Calu3 (cell line): ENCODE measurements at places on chromosomes 1 and 21. TPM values are rescaled to one million over a fixed set of nuclear protein-coding genes. Genes with fewer than 3 reads are reported as not detected.

DNA sequence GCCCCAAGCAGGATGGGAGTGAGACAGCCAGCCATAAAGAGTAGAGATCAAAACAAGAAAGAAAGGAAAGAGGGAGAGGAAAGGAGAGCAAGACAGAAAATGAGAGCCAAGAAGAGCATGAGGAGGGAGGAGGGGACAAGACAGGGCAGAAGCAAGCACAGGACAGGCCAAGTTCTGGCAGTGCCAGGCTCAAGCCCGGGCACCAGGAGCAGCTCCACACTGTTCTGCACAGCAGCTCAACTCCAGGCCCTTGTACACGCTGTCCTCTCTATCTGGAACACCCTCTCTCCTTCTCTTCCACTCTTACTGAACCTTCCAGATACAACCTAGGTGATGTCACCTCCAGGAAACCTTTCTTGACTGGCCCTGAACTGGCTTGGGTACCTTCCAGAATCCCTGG lies 11.7 kb downstream of the IFFO2 start:
- DNase-seq = no peak

GRCh38 chr1:61310538-61310937 lies 228.2 kb downstream of the NFIA start:
- DNase-seq = no peak

DNA sequence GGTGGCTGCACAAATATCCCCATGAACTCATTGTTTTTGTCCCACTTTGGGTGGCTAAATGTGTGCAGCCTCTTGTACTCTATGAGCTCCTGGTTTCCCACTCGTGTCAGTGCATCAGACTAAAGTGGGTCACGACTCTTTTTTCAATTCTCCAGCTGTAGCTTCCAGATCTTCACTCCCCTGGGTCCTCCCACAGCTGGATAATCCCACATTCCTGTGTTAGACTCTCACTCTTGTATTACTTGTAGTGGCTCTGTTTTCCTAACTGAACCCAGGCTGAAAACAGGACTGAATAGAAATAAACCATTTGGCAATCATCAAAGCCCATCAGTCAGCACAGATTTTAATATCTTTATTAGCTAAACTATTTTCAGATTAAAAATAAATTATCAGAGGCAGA lies 60.4 kb downstream of the UBE2U start:
- no peak for DNase-seq

- DNase-seq = no peak
Observed at GRCh38 chr21:20902998-20903397, 95.2 kb upstream of the NCAM2 start.

DNA sequence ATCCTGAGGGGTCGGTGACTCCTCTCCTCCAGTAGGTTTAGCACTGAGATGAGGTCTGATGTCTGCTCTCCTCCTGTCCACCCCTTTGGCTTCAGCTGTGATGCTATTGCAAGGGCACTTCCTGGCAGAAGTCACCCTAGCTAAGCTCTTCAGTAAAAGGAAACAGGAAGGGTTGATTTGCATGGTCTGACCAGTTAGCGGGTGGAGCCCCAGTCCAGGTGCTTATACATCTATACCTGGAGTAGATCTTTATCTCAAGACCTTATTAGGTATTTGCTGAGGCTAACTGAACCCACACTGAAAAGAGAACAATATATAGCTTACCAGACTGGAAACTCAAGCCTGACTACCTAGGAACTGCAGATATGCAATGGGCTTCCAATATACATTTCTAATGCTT lies 28.9 kb upstream of the NFASC start:
- no peak for DNase-seq

DNA sequence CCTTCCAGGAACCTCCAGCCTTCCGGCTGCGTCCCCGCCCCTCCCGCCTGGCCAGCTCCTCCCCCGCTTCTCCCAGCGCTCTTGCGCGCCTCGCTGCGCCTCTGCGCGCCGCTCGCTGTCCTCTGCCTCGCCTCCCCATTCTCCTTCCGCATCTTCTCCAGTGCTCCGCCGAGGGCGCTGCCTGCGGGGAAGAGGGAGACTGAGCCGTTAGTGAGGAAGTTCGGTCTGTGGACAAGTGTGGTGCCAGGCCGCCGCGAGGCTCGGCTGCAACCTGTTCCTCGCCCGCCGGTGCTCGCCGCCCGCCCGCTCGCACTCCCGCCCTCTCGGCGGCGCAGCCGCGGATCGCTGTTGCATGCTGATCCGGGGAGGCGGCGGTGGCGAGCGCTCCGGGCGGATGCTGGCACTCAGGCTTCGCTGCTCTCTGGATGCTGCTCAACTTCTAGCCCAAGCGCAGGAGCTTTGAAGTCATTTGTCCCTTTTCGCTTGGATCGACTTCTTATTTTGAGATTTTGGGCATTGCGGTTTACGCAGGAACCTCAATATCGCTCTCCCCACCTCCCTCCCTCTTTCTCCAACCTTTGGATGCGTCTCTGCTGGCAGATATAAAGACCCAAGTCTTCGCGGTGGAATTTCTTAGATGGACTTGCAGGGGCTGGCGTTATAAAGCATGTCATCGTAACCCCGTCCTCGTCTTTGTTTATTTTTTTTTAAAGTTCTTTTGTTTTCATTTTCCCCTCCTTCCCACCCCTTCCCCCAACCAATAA lies 614 bp upstream of the CACNA1E start:
- no peak for DNase-seq

DNA sequence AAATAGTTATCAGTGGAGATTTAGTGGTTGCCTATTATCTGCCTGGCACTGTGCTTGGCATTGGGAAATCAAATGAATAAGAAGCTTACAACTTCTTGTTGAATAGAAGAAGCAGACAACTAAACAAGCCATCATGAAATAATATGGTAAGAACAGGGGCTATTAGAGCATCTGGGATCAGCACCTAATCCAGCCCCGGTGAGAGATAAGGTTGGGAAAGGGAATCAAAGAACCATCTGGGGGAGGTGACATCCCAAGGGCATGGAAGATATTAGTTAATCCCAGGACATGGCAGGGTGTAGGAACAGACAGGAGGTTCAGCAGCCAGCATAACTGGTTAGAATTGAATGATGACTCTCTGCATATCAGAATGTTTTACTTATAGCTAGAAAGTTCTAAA lies 36.3 kb upstream of the SUCO start:
- DNase-seq = no peak

DNA sequence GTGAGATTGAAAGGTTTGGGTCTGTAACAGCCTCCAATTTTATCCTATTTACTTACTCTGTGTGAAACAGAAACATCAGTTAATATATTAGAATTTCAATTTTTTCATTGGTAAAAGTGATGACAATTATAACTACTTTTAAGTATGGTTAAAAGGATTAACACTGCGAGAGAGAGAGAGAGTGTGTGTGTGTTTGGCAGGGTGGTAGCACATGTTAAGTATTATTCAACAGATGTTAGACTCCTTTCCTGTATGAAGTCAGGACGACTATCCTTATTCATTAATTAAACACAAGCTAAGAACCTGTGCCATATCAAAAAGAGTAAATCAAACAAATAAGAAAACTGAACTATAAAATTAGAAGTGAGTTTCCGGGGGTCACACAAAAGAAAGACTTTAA lies 662.5 kb downstream of the PLPP3 start:
- DNase-seq = no peak

GRCh38 chr1:18530587-18531502 lies 50.1 kb downstream of the KLHDC7A start:
- no peak for DNase-seq

DNA sequence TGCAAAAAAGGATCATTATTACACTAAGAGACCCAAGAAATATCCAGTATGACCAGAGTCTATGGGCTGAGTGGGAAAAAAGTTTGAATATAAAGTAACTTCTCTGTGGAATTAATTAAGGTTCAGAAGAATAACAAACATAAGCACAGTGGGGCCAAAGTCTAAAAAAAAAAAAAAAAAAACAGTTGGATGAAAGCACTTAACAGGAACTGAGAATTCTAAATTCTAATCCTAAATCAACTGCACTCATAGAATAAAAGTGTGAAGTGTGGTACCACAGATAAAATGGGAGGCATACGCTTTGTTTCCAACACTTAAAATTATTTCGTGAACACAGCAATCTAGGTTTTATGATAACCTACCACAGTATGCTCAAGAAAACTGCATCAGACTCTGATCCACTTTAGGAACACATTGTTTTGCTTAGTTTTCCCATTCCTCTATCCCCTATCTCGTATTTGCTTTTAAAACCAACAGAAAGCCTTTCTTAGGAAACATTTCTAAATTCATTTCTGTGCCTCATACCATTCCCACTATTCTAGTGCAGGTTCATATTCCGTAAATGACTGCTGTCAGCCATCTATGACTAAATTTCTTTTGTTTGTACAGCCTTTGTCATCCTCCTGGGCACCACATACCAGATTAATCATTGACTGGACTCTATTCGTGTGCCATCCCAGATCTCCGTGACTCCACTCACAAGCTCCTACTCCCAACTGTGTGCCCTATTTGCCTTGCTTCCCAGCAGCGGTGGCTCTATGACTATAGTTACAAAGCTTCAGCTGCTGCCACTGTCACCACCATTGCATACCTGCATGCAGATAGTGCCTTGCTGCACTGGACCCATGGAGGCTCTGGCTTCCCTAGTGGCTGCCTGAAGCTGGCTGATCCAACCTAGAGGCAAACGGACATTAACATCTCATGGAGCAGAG lies 24.9 kb downstream of the CHML start:
- peak; percentile 51 for DNase-seq

DNA sequence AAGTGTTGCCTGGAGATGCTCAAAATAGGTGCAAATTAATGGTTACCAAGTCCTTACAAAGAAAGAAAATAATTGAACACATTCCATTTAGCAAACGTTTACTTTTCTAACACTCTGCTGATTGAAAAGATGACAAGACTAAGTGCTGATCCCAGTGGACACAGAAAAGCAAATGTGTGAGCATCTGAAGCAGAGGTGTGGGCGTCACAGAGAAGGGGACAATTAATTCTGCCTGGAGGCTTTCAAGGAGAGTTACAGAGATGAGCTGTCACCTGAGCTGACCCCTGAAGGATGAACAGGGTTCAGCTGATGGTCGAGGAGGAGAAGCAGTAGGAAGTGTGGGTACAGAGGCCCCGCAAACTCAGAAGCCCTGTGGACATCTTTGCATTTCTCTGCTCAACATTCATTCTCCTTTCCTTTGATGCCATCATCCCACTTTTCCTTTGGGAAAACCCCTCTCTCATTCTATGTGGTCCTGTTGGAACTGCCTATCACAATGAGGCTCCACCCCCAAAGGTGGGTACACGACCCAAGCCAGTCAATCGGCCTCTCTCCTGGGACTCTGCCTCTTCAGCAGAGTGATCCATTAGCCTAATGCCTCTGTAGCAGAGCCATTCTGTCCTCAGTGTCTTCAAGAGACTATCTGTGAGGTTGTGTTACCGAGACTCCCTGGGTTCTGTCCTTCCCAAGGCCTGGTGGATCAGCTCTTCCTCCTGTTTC lies 17.2 kb upstream of the PLA2G2E start:
- no peak for DNase-seq

- DNase-seq = no peak
Observed at GRCh38 chr21:43025636-43026180, 49.9 kb downstream of the CBS start.

DNA sequence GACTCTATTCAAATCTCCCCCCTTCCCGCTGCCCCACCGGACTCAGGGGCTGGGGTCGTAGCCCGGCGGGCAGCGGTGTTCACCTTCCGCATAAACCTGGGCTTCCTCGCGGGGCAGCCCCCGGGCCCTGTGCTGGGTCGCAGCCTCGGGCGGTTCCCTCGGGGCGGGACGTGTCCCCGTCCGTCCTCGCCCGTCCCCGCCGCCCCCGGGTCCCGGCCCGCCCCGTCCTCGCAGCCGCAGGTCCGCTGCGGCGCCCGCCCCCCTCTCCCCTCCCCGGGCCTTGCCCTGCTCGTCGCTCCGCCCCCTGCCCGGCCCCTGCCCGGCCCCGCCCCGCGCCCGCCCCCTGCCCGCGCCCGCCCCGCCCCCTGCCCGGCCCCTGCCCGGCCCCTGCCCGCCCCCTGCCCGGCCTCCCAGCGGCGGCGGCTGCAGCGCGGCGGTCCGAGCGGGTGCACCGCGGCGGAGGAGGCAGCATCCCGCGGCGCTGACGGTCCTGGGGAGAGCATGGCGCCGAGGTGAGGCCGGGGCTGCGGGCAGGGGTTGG lies at the start of gene COL18A1:
Gene COL18A1 (plus strand): TSS at position 436 of the 541 bp plus-strand sequence. CDS start 66 bp downstream, at position 502.
- DNase-seq = peak; percentile 55

- no peak for DNase-seq
Observed at GRCh38 chr21:38664841-38665240, 140.9 kb upstream of the ETS2 start.

DNA sequence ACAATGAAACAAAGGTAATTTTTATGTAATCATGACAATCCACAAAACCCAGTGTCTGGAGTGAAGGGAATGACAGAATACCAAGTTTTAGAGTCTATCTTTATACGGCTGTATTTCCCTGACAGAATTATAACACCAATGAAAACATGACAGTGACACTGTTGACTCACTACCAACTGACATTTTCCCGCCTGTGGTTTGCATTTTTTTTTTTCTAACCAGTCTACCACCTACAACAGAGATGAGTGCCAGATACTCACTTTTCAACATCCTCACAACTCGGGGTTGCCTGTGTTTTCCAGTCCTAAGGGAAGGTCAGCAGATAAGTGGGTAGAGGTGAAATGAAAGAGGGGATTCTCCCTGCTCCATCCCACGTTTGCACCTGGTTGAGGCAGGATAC lies 118.9 kb downstream of the KCNJ6 start:
- no peak for DNase-seq

- no peak for DNase-seq
Observed at GRCh38 chr1:65180977-65181376, 33.0 kb downstream of the AK4 start.

DNA sequence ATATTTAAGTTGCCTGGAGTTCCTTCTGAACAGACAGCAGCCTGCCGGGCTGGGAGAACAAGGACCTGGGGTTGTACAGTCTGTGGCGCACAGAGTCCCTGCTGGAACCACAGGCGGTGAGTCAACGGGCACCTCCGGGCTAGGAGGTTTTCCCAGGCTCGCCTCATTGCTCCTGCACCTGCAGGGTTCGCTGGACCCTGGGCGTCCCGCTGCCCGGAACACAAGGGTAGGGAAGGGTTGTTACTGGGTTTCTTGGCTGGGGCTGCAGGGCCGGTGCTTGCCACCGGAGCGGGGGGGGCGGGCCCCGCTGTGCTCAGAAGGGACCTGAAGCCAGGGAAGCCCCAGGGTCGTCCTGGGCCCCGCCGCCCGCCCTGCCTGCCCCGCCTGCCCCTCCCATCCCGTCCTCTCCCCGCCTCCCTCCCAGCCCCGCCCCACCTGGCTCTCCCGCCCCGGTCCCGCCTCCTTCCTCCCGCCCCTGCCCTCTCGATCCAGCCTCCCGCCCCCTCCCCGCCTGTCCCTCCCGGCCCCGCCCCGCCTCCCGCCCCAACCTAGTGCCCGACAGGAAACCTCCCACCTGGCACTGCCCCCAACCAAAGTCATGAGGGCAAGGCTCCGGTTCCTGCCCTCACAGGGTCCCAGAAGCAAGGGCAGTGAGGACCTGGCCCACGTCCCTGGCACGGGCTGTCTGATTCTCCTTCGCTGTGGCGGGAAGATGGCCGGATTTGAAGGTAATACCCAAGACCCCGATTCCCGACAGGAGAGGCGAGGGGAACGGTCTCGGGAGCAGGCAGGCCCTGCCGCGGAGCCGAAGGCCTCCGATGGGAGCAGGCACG lies 6.8 kb downstream of the JMJD4 start:
- DNase-seq = peak; percentile 85

GRCh38 chr1:24149866-24150233 lies 6.9 kb upstream of the IL22RA1 start:
- peak; percentile 36 for DNase-seq

- DNase-seq = no peak
Observed at GRCh38 chr1:155245163-155245524, 10.1 kb downstream of the ENTREP3 start.

The CYP4B1 gene
- total RNA-seq = 0.92 and 1.2 TPM in 2 replicates

The TRIM17 gene
- total RNA-seq = 2.3 and 3.8 TPM in 2 replicates

The RCOR3 gene
- 48.0 and 54.1 TPM in 2 replicates for total RNA-seq

The DCLRE1B gene
- 6.9 and 7.5 TPM in 2 replicates for total RNA-seq

The ZFYVE9 gene
- total RNA-seq = 9.0 and 13.6 TPM in 2 replicates

The ANKRD45 gene
- not detected in 2 replicates for total RNA-seq
